ENCODE measurements at places on chromosomes 12 and 14.

DNA sequence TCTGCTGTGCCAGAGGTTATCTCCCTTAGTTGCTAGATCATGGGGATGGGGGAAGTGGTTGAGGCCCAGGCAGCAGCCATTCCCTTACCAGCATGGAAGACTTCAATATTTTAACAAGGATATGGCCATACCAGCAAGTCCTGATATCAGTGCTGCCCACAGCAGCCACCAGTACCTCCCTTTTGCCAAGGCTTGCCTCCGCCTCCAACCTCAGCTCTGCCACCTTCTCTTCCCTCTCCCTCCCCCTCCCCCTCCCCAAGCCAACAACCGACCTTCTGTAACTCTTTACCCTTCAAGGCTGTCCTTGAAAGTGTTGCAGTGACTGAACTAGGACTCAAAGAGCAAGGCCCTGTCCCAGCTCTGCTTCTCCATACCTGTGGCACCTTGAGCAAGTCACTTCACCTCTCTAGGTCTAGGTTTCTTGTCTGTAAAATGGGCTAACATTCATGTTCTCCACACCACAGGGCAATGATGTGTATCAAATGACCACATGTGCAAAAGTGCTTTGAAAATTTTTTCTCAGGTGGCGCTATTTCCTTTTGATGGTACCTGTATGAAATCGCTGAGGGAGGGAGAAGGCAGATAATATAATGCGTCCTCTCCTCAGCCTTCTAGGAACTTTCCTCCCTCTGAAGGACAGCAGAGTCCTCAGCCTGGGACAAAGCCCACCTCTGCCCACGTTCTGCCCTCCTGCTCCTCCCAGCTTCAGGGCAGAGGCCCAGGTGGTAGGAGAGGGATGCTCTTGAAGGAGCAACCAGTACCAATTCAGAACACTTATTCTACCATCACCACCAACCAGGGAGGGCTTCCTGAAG, 14.7 kb downstream of the PLEKHG6 start:
- no peak for DNase-seq

- no peak for DNase-seq
These were observed 76.0 kb downstream of the VCPKMT start for GRCh38 chr14:50040401-50040775.

GRCh38 chr12:50453872-50454271, 50.9 kb upstream of the DIP2B start:
- no peak for DNase-seq

GRCh38 chr14:79686196-79686595, 525.1 kb downstream of the DIO2 start:
- DNase-seq = no peak

GRCh38 chr12:108419949-108420348, 80.8 kb upstream of the CMKLR1 start:
- no peak for DNase-seq

- DNase-seq = no peak
These were observed 40.2 kb downstream of the RASSF9 start for GRCh38 chr12:85796001-85796400.

GRCh38 chr12:94151582-94151981, 3.2 kb downstream of the PLXNC1 start:
- no peak for DNase-seq

DNA sequence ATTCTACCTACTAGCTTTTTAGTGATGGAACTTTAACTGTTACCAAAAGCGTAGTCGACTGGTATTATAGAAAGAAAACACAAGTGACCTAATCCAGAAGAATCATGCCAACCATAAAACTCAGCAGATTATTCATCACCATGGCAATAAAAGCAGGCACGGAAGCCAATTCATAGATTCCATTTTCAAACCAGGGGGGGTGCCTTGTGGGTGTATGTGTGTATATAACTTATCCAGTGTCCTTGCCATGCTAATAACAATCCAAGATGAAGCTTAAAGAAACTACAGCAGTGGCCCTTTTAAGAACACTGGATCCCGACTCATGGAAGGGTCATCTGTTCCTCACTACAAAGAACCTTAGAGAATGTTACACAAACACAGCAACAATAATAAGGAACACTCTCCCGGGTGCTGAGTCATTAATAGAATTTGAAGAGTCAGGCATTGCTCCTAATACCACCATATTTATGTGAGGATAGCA, 61.0 kb downstream of the EPS8 start:
- DNase-seq = no peak

- no peak for DNase-seq
These were observed 276.4 kb downstream of the DPF3 start for GRCh38 chr14:72617391-72618031.

DNA sequence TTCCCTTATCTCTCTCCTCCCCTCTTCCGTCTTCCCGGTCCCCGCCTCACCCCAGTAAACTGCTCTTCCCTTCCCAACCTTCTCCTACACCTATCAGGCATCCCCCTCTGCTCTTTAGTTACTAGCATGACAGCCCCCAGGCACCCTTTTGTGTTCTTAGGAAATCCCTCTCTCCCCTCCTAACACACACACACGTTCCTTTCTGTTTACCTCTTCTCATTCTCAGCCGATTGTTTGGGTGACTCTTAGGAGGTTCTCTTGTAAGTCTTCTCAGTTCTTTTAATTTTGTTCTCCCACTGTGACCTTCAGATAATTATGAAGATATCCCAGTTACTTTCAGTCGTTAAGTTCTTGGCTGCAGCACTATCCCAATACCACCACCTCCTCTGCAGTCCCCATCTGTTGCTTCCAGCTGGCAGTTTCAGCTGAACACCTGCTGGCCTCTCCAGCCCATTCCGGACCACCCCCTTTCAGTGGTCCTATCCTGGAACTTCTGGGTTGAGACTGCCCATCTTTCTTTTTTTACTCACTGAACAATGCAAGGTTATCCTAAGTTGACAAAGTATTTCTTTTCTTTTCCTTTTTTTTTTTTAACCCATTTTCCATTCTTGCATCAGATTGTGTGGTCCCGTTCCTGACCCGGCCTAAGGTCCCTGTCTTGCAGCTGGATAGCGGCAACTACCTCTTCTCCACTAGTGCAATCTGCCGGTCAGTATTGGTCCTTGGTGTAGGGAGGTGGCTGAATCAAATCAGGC, 711 bp downstream of the MARS1 start:
- DNase-seq = no peak

- no peak for DNase-seq
These were observed 19.4 kb downstream of the ALDH6A1 start for GRCh38 chr14:74064883-74065282.

DNA sequence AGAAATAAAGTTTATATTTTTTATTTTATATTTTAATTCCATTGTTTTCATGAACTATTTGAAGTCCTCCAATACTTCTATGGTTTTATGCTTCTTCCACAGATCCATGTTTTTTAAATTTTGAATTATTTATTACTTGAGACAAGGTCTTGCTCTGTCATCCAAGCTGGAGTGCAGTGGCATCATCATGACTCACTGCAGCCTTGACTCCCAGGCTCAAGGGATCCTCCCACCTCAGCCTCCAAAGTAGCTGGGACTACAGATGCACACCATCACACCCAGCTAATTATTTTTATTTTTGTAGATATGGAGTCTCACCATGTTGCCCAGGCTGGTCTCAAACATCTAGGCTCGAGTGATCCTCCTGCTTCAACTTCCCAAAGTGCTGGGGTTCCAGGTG, 28.8 kb upstream of the DLGAP5 start:
- DNase-seq = no peak

GRCh38 chr14:101552786-101553231, 8.5 kb upstream of the DIO3 start:
- no peak for DNase-seq

DNA sequence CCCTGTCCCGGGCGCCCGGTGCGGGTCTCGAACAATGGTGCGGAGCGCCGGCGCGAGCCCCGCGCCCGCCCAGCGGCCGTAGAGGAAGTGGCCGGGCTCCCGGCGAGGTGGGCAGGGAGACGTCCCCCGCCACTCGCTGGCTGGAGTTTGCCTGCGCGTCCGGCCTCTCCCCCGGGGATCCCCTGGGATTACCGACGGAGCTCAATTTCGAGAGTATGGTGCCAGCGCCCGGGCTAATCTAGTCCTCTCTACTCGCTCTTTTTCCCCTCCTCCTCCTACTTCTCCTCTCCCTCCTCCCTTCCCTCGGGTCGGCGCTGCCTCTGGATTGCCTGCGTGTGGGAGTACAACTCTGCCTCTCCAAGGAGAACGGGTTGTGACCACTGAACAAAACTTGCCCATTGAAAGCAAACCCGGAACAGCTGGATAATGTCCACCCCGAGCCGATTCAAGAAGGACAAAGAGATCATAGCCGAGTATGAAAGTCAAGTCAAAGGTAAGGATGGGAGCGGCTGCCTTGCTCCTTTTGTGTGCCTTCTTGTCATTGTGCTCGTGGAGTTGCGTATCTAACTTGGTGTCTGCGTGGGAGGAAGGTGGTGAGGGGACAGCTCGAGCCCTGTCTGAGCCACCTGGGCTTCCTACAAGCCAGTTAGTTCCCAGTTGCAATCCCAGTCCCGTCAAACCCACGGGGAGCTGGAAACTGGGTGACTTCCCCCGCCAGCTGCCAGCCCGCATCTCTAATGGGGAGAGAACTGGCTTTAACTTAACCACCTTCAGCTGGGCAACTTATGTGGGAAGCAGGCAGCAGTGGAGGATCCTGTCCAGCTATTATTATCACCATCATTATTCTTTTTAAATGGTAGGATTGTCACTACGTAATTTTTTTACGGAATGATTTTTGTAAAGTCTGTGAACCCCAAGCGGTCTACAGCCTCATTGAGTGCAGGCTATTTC, at the start of gene SRGAP1:
Gene SRGAP1, plus strand, starts transcription at position 310 of the 951 bp plus-strand sequence. Its CDS starts 117 bp downstream, at position 427.
- DNase-seq = no peak

DNA sequence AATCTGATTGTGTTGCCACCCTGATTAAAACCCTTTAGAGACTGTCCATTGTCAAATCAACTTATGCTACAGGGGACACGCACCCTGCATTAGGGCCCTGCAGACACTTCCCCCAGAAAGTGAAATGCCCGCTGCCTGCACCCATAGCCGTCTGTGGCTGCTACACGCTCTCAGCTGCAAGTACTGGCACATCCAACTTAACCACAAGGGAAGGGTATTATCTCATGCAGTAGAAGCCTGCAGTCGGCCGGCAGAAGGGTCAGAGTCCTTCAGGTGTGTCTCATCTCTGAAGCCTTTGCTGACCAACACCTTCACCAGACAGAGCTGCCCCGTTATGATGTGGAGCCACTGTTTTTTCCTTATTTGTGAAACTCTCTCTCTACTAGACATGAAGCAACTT, 20.8 kb downstream of the CFAP251 start:
- no peak for DNase-seq

DNA sequence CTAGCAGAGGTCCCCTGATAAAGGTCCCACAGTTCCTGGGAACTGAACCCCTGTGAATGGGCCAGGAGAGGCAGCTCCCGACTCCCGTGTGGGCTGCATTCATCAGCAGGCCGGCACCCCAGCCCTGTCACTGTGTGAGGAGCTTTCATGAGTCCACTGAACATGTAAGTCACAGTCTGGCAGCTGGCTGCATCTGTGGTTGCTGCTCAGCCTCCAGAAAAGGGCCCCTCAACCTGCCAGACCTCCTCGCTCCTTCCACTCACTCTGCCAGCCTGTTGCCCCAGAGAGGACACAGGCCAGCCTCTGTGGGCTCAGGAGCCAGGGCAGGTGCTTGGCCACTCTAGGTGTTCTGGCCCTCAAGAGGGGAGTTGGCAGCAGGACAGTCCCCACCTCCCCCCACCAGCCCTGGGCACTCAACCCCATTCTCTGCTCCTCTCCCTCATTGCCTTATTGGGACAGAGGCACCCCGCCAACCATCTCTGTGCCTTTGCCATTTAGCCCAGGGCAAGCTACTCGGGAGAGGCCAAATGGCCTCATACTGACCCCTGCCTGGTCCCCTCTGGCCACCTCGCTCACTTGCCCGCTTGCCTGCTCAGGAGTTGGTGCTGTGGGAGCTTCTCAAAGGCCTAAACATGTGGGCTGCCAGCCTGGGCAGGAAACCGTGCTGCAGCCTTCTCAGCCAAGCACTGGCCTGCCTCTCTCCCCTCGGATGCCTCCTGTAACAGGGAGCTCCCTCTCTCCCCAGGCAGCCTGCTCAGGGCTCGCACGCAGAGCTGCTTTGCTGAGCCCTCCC, 1.9 kb downstream of the RTL1 start:
- DNase-seq = no peak

GRCh38 chr12:8957561-8957960, 8.1 kb upstream of the M6PR start:
- no peak for DNase-seq

DNA sequence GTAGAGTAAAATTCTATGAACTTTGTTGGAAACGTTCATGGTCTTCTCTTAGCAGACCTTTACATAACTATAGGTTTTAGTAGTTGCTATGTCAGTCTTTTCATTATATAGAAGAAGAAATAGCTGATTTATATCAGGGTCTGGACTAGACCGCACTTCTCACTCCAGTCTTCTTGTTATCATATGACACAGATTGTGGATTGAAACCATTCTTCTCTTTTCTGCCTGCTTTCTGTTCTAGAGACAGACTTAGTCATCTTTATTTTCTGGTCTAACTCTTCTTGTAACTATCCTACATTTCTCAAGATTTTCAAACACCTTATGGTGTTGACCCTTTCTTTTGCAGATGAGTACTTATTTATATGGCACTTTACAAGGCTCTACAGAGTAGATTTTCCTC, 55.7 kb downstream of the PCNX1 start:
- no peak for DNase-seq

DNA sequence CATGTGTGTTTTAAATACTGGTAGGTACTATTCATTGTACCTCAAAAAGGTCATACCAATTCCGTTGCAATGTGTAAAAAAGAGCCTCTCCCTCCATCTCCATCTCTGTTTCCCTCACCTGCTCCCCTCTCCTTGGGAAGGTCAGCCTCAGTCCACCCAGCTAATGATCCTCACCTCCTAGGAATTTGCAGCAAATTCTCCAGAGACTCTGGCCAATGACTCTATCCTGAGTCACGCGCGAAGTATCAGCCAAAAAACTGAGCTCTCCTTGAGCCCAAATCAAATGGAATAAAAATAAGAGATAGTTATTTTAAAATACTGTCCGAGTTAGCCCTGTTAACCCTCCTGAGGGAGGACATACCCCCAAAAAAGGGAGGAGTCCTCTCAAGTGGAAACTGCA, 148.4 kb downstream of the DPF3 start:
- no peak for DNase-seq

- peak; percentile 97 for DNase-seq
These were observed 30.7 kb downstream of the P2RX4 start for GRCh38 chr12:121240484-121241101.

DNA sequence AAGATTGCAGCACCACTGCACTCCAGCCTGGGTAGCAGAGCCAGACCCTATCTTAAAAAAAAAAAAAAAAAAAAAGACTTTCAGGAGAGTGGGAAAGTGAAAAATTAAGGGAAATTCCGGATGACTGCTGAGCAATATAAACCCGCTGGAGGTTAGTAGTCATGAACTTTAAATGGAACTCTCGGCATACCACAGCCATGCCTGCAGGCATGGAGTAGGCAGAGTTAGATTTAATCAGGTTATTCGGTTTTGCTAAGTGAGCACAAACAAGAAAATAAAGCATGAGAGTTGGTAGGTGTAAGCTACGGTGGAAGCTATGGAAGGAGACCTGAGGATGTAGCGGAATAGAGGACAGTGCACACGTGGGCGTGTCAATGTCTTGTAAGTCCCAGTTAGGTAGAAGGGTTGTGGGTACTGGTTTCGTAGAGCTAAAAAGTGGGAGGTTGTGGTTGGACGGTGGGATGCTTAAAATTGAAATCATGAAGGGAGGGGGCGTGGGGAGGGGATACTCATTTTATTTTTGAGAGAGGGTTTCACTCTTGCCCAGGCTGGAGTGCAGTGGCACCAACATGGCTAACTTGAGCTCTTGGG, 11.8 kb upstream of the TUBA1C start:
- DNase-seq = no peak
